ENCODE measurements at places on chromosomes 2 and 18.

GRCh38 chr2:72629062-72629461 lies 196.8 kb downstream of the EXOC6B start:
- no peak for DNase-seq

- DNase-seq, result no peak
These were observed 33.6 kb upstream of the ACAA2 start for GRCh38 chr18:49846718-49847470.

DNA sequence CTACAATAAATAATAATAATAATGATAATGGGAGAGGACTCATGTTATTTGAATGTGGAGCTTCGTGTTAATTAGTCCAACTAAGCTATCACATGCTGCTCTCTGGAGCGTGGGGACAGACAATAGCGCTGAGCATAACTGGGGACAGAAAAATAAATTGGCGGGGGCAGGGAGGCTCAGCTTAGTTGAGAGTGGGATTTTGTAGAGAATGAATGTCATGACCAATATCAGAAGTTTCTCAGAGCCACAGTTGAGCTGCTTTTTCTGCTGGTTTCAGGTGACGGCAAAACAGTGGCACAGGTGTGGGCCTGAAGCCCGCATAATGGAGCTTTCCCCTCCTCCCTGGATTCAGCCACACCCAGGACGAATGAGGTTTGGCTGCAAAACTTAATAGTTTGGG lies 111.1 kb upstream of the CAB39 start:
- no peak for DNase-seq

DNA sequence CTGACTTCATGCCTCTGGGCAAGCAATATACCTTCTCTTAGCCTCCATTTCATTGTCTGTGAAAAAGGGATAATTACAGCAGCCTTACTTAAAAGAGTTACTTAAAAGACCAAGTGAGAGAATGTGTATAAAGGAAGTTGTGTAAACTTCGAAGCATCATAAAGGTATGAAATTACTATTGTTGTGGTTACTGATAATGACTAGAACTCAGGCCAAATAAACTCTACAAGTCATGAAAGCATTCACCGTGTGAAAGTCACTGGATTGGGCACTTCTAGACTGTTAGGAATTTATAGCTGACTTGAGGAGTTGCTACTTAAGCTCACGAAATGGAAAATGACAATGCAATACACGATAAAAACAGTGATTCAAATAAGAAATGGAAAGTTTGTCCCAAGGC lies 67.4 kb upstream of the HAAO start:
- DNase-seq, result peak; percentile 6

- DNase-seq, result no peak
These were observed 410.7 kb upstream of the TNP1 start for GRCh38 chr2:217270485-217271121.

DNA sequence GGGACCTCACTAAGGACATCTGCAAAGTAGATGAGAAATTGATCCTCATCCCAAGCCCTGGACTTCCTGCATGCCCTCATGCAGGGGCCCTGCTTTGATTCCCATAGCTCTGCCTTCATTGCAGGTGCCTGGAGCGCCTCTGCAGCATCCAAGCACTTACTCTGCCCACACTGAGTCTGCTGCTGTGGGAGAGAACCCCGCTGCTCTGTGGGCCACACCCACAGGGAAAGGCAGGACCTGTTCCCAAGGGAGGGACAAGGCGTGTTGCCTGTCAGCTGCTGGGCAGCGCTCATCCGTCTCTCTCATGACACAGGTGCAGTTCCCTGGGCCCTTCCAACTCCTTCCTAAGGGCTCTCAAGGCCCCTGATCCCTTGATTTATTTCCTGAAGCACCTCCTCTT lies 266.8 kb upstream of the SMIM21 start:
- DNase-seq, result no peak

DNA sequence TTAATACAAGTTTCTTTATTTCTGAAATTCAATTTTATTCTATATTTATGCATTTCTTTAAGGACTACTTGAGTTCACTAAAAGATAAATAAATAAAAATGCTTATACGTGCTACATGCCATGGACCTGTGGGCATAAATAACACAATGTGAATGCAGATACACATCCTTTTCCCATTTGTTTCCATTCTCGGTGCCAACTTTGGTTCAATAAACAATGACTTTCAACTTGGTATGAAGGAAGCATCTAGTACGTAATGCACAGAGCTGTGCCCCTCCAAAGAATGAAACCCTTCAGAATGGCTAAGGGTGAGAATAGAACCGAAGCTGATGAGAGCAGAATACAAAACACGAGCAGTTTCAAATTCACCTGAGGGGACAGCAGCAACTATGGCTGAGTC lies 409.3 kb downstream of the MTX2 start:
- DNase-seq, result no peak

GRCh38 chr2:239722760-239723470 lies 302.2 kb downstream of the NDUFA10 start:
- no peak for DNase-seq

GRCh38 chr2:216555274-216555673 lies 56.6 kb downstream of the RPL37A start:
- no peak for DNase-seq

DNA sequence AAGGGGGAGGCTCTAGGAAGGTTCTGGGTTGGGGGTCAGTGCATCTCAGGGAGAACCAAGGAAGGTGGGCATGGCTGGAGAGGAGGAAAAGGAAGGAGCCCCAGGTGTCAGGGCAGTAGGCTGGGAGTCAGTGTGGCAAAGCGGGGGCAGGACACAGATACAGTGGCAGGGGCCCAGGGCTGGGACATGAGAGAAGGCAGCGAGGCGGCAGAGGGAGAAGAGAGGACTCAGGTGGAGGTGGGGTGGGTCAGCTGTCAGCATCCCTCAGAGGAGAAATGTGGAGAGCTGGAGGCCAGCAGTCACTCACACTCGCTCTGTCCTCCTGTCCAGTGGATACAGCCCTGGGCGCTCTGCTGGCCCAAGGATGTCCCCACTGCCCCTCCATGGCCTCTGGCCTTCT lies 5.6 kb upstream of the GMPPA start:
- DNase-seq, result no peak

All from hematopoietic multipotent progenitor cell treated with erythropoietin and hydrocortisone succinate and interleukin-3 and kit ligand, for 17 days (in vitro differentiated cells).